Activated CD8-positive, alpha-beta memory T cell treated with anti-CD3 and anti-CD28 coated beads for 48 hours (primary cell): ENCODE measurements at places on chromosomes 16 and 17.

DNA sequence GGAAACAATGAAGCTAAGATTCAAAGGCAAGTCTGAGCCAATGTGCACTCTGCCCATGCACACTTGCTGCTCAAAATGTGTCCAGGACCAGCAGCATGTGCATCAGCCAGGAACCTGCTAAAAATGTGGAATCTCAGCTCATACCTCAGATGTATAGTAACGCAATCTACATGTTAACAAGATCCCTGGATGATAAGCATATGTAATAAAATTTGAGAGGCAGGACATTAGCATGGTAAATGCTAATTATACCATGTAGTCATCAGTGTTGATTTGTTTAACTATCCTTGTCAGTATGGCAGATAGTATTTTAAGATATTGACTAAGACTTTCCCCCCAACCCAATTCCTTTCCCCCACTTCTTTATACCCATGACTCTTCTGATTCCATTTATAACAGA lies 379.6 kb downstream of the TOX3 start:
- no peak for DNase-seq

- no peak for DNase-seq
Measured at GRCh38 chr16:67750466-67750865, 31.4 kb upstream of the GFOD2 start.

GRCh38 chr17:61579347-61579746 lies 11.7 kb downstream of the NACA2 start:
- DNase-seq = no peak

DNA sequence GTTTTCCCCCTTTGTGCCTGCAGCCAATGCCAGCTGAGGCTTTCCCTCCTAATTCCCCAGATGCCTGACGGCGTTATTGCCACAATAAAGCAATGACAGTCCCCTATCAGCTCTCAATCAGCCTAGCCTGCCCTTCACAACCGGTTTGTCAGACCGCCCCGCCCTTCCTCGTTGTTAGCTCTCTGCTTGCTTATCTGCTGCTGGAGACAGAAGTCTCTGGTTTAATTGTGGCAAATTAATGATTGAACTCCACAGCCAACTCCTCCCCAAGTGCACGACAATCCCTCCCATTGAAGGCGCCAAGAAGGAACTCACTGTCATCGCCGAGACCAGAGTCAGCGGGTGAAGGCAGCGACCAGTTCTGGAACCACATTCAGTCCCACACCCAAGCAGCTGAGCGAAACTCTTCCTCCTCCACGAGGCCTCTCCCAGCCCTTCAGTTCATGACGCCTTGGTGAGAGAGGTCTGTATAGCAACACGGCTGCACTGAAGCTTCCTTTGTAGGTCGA lies 474.4 kb downstream of the SLC39A11 start:
- DNase-seq = no peak

- no peak for DNase-seq
Measured at GRCh38 chr17:58314706-58315015, 13.9 kb downstream of the TSPOAP1 start.

DNA sequence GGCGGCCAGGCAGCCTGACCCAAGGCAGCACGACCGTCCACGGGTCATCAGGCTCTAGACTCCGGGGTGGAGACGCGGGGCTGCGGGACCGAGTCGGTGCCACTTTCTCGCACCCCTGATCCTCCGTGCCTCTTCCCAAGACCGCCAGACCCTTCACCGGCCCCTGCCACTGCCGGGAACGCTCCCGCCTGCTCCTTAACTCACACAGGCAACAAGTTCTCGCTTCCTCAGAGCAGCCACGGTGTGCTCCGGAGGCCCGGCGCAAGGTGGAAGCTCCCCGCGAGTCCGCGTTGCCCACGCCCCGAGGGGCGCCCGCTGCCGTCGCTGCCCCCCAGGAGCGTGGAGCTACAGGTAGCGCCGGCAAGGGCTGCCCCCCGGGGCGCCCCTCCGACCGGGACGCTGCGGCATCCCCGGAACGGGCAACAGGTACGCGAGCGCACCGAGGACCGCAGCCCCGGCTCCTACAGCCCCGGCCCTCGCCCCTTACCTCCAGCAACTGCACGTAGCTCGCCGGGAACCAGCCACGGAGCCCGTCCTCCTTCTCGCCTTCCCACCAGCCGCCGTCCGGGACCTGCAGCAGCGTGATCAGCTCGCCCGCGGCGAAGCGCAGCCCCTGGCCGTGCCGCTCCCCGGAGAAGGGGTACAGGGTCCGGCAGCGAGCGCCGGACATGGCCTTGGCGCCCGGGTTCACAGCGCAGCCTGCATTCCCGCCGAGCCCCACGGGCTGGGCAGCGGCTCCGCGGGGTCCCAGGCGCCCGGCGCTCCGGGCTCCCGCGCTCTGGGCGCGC lies 491 bp downstream of the GAS7 start:
- no peak for DNase-seq

GRCh38 chr16:25868706-25869370 lies 177.1 kb downstream of the HS3ST4 start:
- no peak for DNase-seq

GRCh38 chr17:48612854-48613691 lies 2.0 kb downstream of the HOXB8 start:
- DNase-seq = no peak

- no peak for DNase-seq
Measured at GRCh38 chr17:57935833-57936807, 19.1 kb downstream of the CUEDC1 start.

DNA sequence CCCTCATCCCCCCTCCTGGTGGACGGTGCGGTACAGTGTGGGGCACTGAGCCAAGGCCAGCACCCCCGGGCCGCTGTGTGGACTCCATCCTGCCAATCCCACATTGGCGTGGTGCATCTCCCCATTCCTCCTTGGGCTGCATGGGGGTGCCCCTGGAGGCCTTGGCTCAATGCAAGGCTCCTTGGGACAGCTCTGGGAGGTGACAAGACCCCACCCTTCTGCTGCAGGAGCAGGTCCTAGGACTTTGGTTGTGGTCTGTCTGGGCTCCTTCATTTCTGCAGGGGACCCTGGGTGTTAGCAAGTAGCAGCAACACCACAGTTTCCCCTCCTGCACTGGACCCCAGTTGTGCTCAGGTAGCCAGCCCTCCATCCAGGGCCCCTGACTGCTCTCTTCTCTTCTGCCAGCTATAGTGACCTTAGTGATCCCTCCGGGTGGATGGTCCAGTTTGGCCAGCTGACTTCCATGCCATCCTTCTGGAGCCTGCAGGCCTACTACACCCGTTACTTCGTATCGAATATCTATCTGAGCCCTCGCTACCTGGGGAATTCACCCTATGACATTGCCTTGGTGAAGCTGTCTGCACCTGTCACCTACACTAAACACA lies 1.3 kb downstream of the PRSS21 start:
- DNase-seq = no peak

GRCh38 chr16:84916850-84917249 lies 94.5 kb downstream of the ZDHHC7 start:
- no peak for DNase-seq

DNA sequence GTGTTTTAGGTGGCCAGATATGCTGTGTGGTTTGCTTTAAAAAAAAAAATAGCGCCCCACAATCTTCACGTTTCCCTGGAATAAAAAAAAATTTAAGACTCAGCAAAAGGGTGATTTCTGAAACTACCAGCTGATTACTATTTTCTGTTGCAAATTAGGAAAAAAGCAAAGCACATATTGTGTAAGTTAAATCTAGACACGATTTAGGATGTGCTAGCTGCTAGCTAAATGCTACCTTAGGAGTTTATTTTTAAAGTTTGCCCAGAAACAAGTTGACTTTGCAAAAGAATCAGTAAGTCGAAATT lies 944 bp upstream of the MARF1 start:
- DNase-seq = no peak

DNA sequence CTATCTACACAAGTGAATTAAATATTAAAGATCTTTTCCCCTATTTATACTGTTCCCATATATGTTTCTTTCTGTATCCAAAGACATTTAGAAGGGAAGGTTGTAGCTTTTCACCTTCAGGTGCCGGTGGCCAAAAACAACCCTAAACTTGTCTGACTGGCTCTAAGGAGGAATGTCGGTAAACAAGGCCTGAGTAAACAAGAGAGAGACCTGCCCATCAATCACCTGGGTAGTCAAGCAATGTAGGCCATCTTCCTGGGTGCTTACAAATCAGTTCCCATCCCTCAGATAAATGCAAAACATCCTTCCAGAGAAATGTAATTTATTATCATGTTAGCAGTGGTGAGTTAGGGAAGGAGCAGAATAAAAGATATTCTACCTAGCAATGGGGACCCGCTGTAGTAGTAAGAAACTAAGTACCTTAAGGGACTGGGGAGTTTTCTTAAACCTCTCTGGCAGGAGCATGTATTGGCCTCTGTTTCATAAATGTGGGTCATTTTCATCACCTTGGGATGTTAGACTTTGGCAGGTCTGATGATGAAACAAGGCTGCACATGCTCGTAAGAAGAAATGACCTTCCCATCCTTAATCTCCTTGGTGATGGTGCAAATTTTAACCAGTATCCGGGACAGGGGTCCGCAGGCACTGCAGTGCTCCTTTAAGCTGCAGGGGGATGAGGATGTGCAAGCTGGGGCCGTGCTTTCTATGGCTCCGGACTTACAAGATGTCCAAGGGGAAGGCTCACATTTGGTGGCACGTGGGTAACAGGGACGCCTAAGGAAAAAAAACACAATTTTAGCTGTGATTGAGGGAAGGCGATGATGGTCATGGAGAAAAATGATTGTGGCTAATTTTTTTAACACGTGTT lies 8.4 kb downstream of the KRT39 start:
- no peak for DNase-seq

- no peak for DNase-seq
Measured at GRCh38 chr17:628089-628941, 86.3 kb downstream of the VPS53 start.

DNA sequence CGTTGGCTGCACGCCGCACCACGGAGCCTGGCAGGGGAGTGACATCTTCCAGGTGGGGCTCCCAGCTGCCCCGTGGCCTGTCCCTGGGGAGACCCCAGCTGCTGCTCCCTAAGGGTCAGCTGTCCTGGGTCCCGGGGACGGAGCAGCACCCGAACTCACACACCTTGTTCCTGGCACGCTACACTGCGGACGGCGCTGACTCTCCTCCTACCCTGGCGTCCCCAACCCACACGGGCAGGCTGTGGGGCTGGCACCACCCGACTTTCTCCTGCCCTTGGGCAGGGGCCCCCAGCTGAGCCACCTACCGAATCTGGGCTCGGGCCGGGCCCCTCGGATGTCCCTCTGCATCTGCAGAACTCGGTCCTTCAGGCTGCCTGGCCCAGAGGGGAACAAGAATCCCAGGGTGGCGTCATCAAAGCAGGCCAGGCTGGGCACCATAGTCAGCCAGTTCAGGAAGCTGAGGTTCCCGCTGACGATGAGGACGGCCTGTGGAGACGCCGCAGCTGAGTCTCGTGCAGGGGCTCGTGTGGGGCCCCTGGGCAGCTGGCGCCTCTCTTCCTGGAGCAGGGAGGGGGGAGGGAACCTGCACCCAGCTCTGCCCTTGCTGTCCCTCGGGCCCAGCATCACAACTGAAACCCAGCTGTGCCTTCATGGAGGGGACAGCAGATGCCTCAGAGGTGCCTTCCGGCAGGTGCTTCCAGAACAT lies 70.5 kb upstream of the GNG13 start:
- no peak for DNase-seq

DNA sequence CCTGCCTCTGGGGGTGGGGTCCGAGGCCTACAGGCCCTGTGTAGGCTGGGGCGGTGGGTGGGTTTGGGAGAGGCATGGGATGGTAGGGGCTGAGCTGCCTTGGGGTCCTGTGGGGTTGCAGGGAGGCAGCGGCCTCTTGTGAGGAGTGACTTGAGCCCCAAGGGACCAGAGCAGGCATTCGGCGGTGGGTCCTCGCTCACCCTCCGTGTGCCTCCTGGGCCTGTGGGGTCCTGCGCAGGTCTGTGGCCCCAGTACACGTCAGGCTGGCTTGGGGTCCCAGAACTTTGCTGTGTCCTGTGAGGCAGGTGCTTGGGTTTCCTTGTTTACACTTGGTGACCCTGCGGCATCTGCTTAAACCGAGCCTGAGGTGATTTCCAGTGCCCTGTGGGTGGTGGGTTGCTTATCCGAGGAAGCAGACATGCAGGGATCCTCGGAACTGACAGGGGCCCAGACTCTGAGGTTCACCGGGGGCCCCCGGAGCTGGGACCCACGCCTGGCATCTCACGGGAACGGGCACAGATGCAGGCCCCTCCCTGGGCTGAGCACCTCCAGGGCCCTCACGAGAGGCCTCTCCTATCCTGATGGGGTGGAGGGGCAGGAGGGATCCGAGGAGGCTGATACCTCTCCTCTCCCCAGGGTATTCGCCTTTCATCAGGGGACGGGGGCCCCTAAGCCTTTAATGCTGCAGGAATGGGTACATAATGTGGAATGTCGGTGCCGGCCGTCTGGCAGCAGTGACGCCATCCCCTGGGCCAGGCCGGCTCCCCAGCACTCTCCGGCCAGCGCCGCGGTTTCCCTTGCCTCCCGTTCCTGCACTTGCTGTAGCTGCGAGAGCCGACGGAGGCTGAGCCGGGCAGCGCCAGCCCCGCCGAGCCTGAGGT lies 7.7 kb downstream of the METRNL start:
- no peak for DNase-seq

- DNase-seq = no peak
Measured at GRCh38 chr16:24996301-24996700, 18.9 kb downstream of the ARHGAP17 start.

DNA sequence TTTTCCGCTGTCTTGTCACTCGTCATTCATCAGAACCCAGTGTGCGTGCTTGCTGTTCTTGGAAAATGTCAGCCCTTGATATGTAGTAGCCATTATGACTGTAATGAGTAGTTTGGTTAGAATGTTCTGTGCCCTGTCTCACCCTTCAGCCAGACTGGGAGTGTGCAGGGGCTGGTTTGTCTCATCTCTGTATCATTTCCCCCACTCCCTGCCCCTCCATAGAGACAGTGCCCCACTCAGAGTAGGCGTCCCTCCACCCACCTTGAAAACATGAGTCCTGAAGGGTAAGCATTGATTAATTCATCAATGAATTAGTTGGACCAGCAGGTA lies 137.0 kb upstream of the PLCG2 start:
- no peak for DNase-seq

DNA sequence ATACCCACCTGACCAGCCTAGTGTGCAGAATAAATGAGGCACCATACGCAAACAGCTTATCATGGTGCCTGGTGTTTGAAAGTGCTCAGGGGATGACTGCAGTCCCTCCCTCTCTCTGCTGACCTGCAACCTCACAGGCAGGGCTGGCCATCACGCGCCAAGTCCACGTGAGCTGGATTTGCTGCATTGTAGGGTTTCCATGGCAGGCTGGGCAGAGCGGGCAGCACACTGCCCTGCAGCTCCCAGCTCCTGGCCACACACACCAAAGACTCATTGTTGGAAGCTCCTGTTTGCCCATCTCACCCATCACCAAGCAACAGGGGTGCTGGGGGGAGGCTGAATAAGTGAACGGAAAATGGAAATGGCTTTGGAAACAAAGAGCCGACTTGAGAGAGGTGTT lies 81.8 kb downstream of the IRX3 start:
- DNase-seq = no peak

- no peak for DNase-seq
Measured at GRCh38 chr17:57560319-57560705, 184.8 kb downstream of the CCDC182 start.
